ENCODE measurements at places on chromosomes 2 and 18.

- DNase-seq, result no peak
These were observed 210.9 kb downstream of the MYCN start for GRCh38 chr2:16151281-16151570.

GRCh38 chr2:56108806-56109205 lies 75.0 kb upstream of the CCDC85A start:
- DNase-seq, result no peak

DNA sequence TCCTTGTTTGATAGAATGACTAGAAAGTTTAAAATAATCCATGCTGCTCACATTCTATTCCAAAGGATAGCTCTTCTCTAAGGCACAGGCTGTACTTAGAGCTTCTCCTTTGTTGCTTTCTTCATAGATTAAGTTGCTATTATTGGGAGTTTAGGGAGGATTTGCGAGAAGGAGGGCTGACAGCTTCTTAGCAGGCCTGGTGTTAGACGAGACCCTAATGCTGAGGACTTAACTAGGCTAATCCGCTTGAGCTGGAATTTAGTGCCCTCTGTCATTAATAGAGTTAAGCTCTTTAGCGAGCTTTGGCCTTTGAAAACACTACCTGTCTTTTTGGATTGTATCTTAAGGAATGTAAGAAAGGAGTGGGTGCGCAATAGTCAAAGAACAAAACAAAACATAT lies 81.3 kb downstream of the MOGAT1 start:
- no peak for DNase-seq

GRCh38 chr2:8872821-8873432 lies 35.5 kb upstream of the KIDINS220 start:
- no peak for DNase-seq

DNA sequence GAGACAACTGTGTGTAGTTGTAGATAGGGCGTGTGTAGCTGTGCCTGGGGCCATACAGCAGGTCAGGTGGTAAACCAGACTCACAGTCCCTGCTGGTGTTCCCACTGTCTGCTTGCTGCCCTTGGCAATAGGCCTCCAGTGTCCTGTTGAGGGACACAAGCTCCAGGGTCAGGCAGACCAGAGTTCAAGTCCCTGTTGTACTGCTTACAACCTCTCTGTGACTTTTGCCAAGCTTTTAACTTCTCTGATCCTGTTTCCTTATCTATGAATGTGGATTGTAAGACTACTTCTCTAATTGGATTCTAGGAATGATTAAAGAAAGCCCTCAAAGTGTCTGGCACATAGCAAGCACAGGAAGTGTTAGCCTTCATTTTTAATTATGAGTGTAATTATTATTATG lies 68.6 kb downstream of the MERTK start:
- DNase-seq, result no peak

DNA sequence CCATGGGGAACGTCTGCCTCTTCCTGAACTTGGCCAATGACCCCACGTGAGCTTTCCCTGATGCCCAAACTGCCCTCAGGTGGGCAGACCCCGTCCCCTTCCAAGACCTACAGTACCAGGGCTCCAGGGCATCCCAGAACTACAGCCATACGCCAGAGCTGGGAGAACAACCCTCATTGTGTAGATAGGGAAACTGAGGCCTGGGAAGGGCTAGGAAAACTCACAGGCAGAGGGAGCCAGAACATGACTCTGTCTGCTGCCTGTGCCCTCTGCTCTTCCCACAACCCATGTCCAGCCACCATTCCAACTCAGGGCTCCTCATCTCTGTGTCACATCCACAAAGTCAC lies 16.8 kb upstream of the ANKRD53 start:
- DNase-seq, result no peak

DNA sequence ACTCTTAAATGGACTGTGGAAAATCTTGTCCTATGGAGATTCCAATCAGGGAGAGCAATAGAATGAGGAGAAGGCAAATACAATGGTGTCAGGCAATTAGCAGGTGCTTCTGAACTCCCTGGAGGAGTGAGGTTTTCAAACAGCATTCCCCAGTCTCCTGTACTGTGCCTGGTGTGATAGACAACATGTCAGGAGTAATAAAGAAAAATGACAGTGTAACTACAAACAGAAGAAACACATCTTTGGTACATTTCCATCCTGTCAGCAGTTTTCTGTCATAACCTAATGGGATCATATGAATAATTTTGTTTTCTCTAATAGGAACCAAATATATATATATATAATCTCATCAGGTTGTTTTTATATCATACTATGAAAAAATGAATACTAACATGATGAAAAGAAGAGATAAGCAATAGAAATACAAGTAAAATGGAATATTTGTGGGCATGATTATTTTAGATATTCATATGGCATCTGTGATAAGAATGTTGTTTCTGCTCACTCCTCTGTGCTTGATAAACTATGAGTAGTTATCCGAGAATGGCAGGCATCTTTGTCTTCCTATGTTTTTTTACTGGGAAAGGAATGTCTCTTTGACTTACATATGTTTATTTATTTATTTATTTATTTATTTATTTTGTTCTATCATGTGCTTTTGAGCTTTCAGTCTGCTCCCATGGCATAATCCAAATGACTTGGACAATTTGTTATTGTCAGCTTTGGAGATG lies 441.7 kb downstream of the TXNL1 start:
- DNase-seq, result no peak

DNA sequence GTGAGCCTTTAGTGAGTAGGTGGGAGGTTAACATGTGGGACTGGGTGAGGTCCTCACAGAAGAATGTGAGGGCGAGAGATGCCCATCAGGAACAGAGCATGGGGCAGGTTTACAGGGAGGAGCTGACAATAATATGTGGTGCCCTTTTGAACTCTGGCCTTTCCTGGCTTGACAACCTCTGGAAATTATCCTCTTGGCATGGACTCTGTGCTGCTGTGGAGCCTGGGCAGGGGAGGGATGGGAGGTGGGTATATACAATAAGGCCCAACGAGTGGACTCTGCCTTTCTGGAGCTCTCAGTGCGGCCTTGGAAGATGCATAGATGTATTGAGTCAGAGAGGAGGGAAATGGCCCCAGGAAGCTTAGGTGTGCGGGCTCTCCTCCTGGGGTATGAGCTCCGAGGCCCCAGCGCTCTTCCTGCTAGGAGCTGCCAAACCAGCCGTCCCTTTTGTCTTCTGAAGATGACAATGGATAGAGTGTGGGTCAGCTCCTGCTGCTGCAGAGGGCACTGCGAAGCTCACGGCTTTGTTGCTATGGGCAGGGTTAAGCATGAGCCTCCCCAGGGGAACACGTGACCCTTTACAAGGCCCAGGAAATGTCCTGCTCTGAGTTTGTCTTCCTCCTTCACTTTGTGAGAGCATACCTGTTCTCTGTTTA lies 8.7 kb upstream of the PSD4 start:
- no peak for DNase-seq

DNA sequence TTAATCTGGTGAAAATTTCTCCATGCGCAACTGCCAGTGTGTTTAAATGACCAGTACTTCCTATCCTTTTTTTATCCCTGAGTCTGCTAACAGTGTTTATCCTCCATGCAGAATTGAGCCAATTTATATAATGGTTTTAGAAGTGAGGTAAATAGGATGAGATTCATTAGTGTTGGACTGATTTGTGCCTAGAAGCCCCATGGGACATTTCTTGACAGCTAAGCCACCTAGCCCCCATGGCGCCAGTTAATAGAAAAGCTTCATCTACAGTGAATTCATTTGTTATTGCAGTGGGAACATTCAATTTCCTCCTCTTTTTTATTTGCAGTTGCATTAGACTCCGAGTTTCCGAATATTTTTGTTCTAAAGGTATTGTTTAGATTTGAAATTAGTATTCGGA lies 175.6 kb downstream of the ARL6IP6 start:
- no peak for DNase-seq

DNA sequence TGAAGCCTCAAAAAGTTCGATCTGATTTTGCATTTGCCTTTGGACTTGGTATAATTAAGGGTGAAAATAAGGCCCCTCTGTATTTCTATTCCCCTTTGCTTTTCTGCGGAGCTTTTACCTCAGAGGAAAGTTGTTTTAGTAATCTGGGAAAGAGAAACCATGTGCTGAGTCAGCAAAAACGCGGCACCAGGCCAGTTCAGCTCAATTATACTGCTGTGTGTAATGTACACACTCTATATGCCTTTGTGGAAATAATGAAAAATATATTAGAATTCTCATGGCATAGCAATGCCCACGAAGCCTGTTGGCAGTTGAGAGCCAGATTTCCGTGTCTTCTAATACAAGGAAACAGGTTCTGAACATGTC lies 161.9 kb upstream of the SIX2 start:
- no peak for DNase-seq

- no peak for DNase-seq
These were observed 12.2 kb downstream of the TMEM177 start for GRCh38 chr2:119691189-119691588.

DNA sequence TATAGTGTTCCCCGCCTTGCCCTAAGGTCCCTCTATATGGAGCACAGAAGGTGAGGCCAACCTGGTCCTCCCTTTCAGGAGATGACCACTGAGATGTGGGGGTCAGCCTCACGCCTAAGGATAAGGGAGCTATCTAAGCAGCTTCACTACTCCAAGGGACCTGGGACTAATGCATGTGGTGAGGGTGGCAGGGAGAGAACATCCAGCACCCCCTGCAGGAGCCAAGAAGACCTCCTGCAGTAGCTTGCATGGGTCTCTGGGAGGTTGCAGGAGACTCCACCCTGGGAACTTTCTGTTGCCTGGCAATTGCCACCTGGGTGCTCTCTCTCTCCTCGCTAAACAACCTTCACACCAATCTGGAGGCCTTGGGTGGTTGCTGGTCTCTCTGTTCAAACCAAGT lies 93.0 kb upstream of the KLHL29 start:
- DNase-seq, result no peak

- DNase-seq, result no peak
These were observed 45.5 kb downstream of the SERPINB7 start for GRCh38 chr18:63820694-63821093.

DNA sequence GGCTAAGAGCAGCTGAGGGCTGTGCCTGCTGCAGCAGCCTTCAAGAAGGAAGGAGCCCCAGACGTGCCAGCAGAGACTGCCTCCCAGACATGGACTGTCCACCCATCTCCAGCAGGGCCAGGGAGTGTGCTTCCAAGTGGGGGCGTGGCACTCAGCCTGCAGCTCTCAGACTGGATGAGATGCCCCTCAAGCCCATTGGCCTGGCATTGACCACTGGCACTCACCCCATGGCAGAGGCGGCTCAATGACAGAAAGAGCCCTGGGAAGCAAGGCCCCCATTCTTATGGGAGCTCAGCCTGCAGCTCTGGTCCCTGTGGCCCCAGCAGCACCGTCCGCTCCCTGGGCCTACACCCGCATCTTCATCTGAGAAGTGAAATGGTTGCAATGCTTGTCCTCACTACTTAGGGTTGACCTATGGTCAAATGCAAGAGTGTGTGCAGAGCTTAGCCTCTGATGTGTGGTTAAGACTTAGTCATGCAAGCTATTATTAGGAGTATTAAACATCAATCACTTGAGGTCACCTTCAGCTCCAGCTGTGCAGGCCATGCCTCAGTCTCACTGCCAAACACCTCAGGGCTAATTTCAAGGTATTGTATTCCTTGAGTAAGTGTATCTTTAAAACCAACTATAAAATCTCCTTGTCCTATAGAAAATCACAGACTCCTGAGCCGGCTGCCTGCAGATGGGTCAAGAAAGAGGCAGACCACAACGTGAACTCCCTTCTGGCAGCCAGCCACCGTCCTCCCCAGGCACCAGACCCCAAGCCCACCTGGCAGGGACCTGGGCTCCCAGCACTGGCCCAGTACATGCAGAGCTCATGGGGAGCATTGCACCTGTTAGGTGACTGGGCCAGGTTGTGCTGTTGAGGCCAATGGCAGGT lies 194.8 kb downstream of the NDUFA10 start:
- DNase-seq, result no peak
